Hematopoietic multipotent progenitor cell treated with erythropoietin and hydrocortisone succinate and interleukin-3 and kit ligand, for 6 days (in vitro differentiated cells): ENCODE measurements at places on chromosomes 3 and 15.
A peak's percentile ranks its signal among the peaks of the same experiment; 100 is the strongest.

DNA sequence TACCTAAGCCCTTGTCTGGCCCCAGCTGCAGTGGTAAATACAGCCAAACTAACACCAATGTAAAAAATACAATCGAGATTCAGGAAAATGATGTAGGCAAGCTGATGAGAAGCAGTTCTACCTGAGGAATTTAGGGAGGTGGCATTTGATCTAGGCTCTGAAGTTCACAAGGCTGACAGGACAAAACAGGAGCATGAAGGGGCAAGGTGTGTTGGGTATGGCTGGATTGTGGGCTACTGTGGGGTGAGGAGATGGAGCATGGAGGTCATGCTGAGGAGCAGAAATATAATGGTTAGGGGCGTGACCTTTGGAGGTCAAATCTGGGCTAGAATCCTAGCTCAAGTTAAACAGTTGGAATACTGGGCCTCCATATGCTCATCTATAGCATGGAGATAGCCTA is 6.5 kb downstream of the NDUFB4 start:
- DNase-seq: no peak

GRCh38 chr15:70348581-70349344 is 251.0 kb upstream of the TLE3 start:
- peak; percentile 59 for DNase-seq

GRCh38 chr15:69895202-69895601 is 202.5 kb downstream of the TLE3 start:
- no peak for DNase-seq

GRCh38 chr3:137692803-137693431 is 71.2 kb upstream of the SOX14 start:
- peak; percentile 31 for DNase-seq

DNA sequence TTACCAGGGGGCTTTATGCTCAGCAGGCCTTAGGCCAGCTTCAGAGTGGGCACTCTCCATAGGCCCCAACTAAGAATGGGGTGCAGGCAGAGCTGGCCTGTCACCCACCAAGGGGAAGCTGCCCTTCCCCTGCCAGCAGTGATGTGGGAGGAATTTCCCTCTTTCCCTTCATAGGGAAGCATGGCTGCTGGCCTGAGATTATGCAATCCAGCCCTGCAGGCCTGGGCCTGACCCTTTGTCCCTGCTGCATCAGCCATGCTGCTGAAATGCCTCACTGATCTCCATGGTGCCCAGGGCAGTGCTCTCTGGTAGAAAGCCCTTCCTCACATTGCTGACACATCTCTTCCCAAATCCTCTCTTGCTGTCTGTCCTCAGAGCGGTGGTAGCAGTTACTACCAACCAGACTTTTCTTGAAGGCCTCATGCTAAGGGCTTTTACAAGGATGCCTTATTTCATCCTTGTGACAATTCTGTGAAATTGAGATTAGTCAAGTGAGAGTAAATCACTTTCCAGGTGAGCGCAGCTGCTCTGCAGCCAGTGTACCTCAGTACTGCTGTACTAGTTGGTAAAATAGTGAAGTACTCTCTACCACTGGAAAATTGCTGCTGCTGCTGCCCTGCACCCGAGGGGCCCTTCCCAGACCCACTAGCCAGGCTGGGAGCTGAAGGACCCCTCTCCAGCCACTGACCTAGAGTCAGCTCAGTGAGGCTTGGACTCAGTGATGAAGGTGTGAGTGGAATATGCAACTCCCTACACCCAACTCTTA is 33.8 kb downstream of the MRAS start:
- DNase-seq: no peak

GRCh38 chr3:49841126-49841696 is 15.2 kb downstream of the TRAIP start:
- DNase-seq: peak; percentile 68

GRCh38 chr15:65571971-65572370 is 39.0 kb downstream of the INTS14 start:
- no peak for DNase-seq

GRCh38 chr3:97825101-97825500 is 3.3 kb downstream of the CRYBG3 start:
- DNase-seq: no peak

DNA sequence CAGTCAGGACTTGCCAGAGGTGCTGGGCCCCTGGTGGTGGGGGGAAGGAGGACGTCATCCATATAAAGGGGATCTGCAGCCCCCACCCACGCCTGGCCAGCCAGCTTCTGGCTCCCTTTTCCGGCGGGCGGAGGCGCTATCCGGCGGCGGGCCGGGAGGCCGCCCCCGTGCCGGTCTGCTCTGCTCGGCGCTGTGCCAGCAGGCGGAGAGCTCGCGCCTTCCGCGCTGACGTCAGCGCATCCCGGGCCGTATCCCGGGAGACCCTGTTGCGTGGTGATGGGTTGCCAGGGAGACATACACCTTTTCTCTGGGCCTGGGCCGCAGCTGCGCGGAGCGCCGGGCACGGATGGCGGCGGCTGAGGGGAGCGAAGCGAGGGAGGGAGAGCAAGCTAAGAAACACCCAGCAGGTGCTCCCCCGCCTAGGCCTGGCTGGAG is 1.1 kb downstream of the FAM131A start:
- DNase-seq: no peak

- no peak for DNase-seq
Observed at GRCh38 chr15:52334491-52335160, 39.0 kb upstream of the MYO5C start.

- DNase-seq: no peak
Observed at GRCh38 chr3:135929670-135930069, 35.9 kb upstream of the PPP2R3A start.

DNA sequence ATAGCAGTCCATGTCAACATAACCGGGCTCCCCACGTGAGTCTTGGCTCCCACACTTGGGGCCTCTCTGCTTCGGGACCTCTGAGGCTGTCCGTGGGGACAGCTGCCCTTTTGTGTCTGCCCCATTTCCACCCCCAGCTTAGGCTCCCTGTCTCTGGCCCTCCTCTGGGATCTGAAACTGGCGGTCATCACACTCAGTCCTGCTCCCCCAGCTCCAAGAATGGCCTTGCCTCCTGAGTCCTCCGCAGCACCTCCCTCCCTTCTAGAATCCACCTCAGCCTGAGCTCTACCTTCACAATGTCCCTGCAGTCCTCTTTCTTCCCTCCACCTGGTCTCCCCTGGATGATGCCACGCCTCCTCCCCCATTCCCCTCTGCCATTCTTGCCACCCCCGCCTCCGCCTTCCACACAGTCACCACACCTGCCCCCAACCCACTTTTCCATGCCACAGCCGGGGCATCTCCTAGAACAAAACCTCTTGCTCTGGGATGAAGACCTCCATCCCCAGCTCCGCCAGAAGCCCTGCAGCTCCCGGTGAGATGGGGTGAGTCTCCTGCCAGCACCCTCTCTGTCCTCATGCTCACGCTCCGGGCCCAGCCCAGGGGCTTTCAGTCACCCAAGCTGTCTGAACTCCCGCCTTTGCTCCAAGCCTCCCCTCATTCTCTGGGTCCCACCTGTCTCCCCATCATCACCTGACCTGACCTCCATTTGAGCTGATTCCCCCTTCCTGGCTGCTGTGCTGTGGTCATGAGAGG is 7.0 kb upstream of the ZXDC start:
- DNase-seq: no peak

DNA sequence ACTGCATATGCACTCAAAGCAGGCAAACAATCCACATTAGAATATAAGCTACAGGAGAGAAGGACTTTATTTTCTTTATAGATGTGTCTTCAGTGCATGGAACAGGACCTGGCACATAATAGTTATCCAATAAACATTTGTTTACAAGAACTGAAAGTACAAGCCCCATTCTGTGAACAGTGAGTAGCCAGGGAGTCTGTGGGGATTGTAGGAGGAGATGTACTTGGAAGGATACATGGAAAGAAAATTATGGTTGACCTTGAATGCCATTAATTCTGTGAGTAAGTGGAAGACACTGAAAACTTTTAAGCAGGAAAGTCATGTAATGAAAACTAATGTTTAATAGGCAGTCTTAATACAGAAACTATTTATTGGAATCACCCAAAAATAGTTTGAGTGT is 28.3 kb downstream of the MASP1 start:
- no peak for DNase-seq

GRCh38 chr15:89321521-89322410 is 12.9 kb downstream of the POLG start:
- peak; percentile 57 for DNase-seq

- no peak for DNase-seq
Observed at GRCh38 chr15:36039996-36040572, 494.1 kb upstream of the DPH6 start.
